ENCODE measurements at places on chromosomes 3 and 15.

- DNase-seq = no peak
Observed at GRCh38 chr15:38454696-38455090, 766 bp downstream of the FAM98B start.

DNA sequence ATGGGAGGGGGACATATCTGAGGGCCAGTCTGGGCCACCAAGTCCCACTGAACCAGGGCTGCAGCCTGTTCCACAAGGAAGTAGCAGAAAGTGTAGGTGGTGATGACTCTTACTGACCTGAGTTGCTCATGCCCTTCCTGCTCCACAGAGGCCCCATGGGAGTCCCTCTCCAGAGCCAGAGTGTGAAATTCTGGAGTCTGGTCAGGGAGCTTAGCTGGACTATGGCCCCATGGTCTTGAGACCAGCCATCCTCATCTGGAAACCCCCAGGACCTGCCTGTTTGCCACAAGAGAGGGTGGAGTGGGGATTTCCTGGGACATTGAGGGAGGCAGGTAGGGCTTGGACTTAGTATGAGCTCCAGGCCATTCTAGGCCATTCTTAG is 3.0 kb downstream of the SPINT1 start:
- DNase-seq = no peak

GRCh38 chr3:165185707-165186327 is 10.4 kb downstream of the SLITRK3 start:
- DNase-seq = no peak

DNA sequence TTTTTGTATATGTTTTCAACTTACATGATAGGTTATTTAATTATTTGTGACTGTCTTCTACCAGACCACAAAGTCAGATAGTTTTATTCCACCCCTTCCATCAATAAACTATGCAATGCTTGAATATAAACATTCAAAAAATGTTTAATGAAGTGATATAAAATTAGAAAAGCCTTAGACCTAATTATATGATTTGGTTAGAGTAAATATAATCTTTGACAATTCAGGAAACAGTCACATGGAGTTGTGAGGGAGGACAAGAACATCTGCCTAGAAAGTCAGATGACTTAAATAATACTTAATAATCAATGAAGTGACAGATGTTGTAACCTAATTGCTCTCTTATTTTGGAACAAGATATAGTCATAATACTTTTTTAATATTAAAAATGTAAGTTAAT is 710.3 kb downstream of the ZBBX start:
- DNase-seq = no peak

GRCh38 chr3:143821862-143822261 is 26.4 kb downstream of the SLC9A9 start:
- no peak for DNase-seq

Data from thoracic aorta (tissue), 2 donors.